ENCODE measurements at places on chromosomes 3 and 15.

DNA sequence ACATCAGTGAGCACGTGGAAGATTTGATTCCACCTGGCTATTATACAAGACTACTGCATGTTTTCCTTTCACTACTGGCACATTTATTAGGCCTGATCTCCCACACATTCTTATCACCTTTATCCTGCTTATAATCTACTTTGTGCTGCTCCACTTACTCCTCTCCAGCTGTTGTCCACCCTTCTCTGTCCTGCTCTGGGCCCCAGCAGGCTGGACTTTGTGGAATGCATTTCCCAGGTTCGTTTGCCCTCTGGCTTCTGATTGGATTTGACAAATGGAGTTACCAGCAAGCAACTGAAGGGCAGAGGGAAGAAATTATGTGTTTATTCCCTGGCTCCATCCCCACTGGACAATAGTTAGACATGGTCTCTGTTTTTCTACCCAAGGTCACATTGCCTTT lies 75.5 kb downstream of the DCLK3 start:
- DNase-seq: no peak

DNA sequence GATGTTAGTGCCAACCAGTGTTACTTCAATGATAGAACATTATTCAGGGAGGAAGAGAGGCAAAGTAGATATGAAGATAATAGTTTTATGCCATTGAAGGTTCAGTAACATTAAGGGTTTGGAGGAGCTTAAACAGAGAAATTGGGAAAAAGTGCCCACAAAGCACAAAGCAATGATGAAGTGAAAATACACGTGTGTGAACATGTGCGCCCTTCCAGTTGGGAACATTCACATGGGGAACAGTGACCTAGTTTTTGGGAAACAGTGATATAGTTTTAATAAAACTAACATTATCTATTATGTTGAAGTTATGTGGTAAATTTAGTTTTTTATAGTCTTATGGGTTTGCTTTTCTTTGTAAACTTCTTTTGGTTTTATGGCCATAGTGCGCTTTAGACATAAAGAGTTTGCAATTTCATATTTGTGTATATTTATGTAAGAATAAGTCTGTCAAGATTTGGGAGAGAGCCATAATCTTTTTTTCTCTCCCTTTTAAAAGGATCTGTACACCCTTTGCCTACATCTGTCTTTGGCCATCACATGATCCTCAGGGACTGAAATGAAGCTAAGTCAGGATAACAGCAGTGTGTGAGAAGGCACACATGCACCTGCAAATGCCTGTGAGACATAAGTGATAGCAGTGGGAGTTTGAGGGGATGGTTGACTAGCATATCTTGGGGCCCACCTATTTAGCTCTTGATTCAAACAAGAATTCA lies 450.3 kb upstream of the THRB start:
- peak; percentile 49 for DNase-seq

DNA sequence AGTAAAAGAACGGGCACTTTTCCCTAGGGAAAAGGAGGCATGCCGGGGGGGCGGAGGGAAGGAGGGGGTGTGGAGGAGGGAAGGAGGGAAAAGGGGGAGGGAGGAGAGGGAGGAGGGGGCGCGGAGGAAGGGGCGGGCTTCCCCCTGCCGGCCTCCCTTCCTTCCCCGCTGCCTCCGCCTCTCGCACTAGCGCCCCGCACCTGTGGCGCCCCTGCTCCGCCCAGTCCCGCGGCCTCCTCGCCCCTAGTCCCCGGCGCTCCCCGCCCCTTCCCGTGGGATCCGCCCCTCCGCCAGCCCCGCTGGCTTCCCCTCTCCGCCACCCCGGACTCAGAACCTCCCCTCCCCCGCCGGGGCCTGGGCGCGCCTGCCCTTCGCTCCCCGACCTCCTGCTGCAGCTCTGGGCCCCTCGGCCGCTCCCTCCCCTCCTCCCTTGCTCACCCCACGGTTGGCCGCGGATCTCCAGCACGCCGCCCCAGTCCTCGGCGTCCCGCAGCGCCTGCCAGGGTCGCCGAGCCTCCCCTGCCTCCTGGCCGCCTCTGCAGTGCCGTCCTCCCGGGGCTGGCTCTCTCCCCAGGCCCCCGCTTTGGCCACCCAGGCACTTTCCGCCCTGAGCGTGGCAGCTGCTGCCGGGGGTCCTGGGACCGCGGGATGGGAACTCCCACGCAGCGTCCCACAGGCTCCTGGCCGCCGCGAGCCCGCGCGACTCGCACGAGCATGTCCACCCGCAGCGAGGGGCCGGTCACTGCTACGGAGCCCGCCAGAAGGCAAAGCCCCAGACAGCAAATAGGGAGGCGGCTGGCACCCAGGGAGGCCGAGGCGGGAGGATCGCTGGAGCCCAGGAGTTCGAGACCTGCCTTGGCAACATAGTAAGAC lies 147.4 kb downstream of the TJP1 start:
- DNase-seq: peak; percentile 22

DNA sequence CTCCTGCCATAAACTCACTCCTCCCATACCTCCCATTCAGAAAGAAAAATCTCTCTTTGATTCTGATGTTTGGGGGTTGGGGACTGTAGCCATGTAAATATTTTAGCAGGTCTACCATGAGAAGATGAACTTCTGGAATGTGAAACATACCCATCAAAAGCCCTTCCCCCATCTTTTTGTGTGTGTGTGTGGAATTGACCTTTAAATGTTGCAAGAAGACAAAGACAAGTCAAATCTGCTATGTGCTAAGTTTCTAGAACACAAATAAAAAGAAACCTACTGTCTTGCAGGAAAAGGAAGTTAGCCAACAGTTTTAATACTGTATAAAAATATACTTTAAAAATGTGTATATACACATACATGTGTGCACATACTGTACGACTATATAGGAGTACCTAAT lies 29.7 kb upstream of the USP50 start:
- DNase-seq: no peak

DNA sequence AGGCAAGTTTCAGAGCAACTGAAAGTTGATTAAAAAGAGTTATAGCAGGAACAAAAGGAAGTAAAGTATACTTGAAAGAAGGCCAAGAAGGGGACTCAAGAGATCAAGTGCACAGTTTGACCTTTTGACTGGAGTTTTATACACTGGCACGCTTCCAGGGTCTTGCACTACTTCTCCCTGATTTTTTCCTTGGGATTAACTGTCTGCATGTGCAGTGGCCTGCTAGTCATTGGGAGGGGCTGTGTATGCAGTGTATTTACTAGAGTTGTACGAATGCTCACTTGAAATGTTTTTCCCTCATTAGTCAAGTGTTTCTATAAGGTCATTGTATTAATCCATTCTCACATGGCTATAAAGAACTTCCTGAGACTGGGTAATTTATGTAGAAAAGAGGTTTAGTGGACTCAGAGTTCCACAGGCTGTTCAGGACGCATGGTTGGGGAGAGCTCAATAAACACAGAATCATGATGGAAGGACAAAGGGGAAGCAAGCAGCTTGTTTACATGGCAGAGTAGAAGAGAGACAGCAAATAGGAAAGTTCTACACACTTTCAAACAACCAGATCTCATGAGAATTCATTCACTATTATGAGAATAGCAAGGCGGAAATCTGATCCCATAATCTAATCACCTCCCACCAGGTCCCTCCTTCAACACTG lies 571.8 kb downstream of the ZPLD1 start:
- no peak for DNase-seq

DNA sequence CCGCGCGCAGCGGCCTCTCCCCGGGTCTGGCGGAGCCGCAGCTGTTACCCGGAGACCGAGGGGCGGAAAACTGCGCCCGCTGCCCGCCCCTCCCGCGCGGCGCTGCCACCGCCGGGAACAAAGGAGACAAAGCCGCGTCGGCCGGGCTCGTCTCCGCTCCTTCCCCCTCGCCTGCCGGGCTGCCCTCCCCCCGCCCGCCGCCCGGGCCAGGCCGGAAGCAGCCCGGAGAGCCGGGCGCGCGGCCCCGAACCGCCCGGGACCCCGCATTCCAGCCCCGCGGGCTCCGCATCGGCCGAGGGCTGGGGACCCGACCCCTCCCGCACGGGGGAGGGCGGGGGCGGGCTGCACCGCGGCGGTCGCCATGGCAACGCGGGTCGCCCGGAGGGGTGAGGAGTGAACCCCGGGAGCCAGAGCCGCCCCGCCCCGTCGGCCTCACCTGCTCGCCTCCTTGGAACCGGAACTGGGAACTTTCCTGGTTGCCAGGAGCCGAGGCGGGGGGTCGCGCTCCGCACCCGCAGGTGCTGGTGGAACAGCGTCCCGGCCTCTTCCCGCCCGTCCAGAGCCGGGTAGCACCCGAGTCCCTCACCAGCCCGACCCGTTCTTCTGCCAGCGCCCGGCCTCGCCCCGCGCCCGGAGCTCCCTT lies 448 bp downstream of the PLXNB1 start:
- peak; percentile 50 for DNase-seq

Measured in NCI-H2171 (cell line).